ENCODE measurements at places on chromosomes 16 and 17.

GRCh38 chr16:80298676-80299075, 242.1 kb upstream of the DYNLRB2 start:
- no peak for DNase-seq

GRCh38 chr16:85612191-85612800, 826 bp upstream of the GSE1 start:
- no peak for DNase-seq

DNA sequence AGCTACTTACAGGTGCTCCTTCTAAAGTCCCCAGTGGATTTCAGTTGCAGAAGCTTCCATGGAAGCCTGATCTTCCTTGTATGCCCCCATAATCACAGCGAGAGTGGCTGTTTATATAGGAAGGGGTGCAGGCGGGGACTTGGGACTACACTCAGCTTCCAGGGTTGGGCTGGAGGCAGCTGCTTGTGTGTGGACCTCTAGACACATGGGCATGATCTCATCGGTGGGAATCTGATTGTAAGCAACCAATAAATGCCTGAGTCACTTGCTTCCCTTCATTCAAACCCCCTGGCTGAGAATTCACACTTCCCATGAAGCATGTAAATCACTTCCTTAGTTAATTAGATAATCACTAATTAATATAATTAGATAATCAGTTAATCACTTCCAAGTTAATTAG, 1.0 kb upstream of the KRT20 start:
- DNase-seq: no peak

DNA sequence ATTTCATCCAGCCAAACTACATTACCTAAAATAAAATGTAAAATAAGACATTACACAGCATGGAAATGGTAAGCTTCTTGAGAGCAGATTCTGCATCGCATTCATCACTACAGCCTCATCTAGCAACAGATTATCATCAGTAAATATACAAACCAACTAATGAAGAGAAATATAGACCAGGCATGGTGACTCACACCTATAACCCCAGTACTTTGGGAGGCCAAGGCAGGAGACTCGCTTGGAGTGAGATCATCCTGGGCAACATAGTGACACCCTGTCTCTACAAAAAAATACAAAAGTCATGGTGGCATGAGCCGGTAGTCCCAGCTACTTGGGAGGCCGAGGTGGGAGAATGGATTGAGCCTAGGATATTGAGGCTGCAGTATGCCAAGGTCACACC, 19.9 kb downstream of the NCBP3 start:
- no peak for DNase-seq

GRCh38 chr16:72285324-72285723, 113.4 kb upstream of the PMFBP1 start:
- DNase-seq: no peak

DNA sequence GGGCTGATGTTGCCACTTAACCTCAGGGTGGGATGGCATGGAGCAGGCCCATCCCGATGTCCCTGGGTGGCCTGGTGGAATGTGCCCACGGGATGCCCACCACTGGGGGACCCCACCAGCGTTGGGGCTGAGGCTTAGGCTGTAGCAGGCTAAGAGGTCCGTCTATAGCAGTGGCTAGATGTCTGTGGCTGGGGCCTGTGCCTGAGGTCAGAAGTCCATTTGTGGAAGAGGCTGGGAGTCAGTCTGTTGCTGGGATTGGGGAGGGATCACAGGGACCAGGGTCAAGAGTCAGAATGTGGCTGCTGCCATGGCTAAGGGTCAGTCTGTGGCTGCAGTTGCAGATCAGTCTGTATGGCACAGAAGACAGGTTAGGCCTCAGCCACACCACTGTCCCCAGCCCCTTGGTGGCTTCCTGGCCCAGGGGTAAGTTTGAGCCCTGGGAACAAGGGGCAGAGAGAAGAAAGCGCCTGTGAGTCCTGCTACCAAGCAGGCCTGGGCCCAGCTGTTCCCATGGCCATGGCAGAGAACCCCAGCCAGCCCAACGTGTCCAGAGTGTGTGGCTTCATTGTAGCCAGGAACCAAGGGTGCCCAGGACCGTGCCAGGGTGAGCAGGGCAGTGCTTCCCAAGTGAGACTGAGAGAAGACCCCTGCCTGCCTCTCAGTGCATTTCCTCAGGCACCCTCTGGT, 35.7 kb downstream of the RAI1 start:
- DNase-seq: no peak

- DNase-seq: no peak
These were observed 4.7 kb upstream of the NEUROD2 start for GRCh38 chr17:39612291-39612894.

GRCh38 chr17:6269478-6269877, 165.4 kb downstream of the AIPL1 start:
- DNase-seq: peak; percentile 69

DNA sequence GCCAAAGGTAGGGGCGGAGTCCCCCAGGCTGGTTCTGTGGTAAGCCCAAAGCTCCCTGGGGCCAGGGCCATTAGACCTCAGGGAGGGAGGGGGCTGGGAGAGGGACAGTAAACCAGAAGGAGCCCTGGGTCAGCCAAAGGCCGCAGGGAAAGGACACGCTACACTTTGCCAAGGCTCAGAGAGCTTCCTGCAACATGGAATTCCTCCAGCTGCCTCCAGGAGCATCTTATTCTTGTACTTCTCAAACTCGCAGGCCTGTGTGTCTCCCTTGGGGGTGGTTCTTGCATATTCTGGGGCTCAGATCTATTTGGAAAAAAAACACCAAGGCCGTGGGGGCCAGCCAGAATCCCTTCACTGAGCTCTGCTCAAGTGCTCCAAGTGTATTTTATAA, 25.1 kb downstream of the AKAP1 start:
- DNase-seq: no peak

DNA sequence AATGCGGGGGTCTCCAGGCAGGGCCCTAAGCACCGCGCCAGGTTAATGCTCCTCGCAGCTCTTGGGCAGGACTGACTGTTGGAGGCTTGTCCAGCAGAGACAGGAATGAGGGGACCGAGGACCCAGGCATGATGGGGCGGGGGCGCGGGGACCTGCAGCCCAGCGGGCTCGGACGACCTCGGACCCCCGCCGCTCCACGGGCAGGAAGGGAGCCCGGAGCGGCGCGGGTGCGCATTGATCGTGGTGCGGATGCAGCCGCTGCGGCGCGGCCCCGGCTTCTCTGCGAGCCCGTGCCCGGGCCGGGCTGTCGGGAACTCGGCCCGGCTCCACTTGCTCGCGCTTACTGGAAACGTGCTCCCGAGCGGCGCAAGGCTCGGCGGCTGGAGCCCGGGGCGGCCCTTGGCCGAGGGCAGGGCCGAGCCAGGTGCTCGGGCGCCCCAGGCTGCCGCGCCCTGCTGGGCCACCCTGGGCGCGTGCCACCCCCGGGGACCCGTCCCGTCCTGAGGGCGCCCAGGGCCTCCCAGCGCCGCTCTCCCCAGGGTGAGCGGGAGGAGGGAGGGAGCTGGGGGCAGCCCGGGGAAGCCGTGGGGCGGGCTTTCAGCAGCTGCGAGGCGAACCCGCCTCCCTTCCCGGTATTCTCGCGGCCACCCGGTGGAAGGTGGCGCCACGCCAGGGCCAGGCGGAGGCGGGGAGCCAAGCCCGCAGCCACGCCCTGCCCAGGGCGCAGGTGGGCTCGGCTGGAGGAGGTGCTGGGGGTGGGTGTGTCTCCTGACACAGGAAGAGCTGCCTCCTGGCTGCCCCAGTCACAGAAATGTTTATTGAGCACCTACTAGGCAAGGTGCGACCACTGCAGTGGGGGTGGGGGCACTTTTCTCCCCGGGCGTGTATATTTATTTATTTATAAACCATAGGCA, 45.9 kb downstream of the SOCS3 start:
- DNase-seq: peak; percentile 30

DNA sequence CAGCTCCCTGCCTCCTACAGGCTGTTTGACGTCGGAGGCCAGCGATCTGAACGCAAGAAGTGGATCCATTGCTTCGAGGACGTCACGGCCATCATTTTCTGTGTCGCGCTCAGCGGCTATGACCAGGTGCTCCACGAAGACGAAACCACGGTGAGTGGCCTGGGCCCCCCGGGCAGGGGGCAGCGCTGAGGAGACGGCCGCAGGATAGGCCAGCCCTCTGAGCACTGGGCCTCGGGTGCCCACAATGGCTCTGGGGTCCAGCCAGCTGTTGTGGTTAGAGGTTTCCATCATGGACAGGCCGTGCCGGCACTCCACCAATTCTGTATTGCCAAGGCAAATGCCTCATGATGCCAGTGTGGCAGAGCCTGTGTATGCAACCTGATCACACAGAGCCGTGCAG, 88.6 kb downstream of the AMFR start:
- DNase-seq: no peak

- peak; percentile 68 for DNase-seq
These were observed 9.5 kb upstream of the ARL4D start for GRCh38 chr17:43389046-43389947.

Data from neural crest cell (in vitro differentiated cells).